ENCODE measurements at places on chromosomes 12 and 14. TPM values are rescaled to one million over a fixed set of nuclear protein-coding genes. Genes with fewer than 3 reads are reported as not detected.

- ATAC-seq, result no peak
These were observed 178.5 kb downstream of the DAD1 start for GRCh38 chr14:22410497-22410896.

Gene ESR2
- 0.48 TPM for total RNA-seq

Gene TAS2R46
- 0.40 TPM for total RNA-seq

Gene CLBA1
- 8.2 TPM for total RNA-seq

Gene SIX1
- 0.12 TPM for total RNA-seq
